ENCODE measurements at places on chromosomes 6 and 20.

GRCh38 chr20:2921506-2921905 lies 48.2 kb downstream of the PTPRA start:
- no peak for DNase-seq

DNA sequence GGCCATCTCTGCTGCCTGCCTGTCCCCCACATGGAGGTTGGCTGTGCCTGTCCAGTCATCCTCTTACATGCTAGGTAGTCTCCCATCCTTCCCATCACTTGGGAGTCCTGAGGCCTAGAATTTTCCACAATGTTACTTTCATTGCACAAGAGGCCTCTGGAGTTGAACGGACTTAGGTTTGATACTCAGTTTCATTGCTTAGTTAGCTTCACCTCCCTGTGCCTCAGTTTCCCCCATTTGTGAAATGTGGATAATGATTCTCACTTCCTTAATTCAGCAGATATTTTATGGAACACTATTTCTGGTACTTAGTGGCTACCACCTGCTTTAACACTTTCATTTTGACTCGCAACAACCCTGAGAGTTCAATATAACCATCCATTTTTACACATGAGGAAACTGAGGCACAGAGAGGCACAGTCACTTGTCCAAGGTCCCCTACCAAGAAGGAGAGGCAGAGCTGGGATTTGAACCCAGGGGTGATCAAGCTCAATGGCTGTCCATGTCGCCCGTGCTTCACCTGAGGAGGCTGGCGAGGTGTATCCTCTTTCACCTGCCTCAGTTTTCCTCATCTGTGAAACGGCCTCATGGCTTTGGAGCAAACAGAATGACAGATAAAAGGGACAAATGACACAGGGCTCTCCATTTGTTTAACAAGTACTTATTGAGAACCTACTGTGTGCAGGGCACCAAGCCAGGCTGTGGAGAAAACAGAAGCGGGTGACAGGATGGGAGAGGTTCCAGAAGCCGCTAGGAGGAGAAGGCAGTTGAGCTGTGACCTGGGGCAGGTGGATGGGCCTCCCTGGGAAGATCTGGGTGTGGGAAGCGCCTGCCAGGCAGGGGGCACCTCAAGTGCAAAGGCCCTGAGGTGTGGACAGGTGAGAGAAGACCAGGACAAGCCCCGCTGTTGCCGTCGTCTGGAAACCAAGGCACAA lies 154.3 kb upstream of the PTPN1 start:
- DNase-seq: no peak

GRCh38 chr6:36533321-36533720 lies 14.0 kb downstream of the STK38 start:
- DNase-seq: no peak

DNA sequence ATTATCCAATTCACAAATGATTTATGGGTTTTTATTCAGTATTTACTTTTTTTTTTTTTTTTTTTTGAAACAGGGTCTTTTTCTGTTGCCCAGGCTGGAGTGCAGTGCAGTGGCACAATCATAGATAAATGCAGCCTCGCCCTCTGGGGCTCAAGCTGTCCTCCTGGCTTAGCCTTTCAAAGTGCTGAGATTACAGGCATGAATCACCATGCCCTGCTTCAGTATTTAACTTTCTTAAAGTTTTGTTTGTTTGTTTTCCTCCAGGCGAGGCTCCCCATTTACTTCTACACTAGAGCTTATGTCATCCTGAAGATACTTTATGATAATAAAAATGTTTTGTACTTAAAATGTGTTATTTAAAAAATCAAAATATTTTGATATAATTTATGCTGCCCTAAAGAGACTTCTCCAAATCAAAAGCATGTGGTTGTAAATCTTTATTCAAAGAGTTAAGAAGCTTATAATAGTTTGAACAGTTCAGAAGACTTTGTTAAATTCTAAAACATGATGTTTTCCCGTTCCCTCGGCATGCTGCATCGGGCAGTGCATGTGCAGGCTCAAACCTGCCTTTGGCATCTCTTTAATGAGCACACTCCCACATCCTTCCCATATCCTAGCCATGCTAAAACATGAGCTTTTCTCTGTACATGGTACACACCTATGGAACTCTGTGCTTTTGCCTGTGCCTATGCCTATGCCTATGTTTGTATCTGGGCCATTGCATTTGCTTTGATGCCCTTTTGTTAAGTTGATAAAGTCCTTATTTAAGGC lies 11.0 kb downstream of the SMPDL3A start:
- DNase-seq: no peak

GRCh38 chr6:139325686-139326085 lies 33.9 kb upstream of the TXLNB start:
- no peak for DNase-seq

GRCh38 chr6:15106958-15107643 lies 138.8 kb upstream of the JARID2 start:
- DNase-seq: peak; percentile 30

DNA sequence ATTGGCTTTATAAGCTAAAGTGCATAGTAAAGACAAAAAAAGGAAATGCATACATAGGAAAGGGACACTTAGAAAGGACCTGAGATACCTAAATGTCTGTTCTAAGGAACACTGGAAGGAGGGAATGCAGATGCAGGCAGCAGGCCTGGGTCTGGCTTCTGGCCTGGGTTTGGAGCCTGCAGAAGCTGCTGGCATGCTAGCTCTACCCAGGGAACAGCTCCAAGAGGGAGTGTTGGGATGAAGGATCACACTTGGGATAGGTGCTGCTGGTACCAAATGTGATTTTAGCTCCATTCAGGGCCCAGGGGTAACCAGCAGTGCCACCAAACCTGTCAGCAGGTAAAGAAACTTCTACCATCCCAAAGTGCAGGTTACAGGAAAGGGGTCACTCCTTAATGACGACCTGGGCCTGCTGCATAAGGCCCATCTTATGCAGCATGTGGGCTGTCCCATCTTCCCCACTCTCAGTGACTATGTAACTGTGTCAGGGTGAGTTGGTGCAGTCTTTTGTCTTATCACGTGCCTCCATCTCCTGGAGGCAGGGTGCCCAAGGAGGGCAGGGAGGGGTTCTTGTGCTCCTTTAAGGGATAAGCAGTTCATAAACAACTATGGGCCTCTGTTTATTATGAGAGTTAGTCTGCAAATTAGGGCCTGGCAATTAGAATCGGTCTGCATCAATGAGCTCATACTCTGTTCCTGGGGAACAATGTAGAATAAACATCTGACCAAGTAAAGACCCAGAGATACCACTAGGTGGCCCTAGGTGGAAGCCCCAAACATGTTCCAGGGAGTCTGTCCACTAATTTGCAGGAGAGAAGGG lies 26.9 kb downstream of the DDX27 start:
- peak; percentile 53 for DNase-seq

- DNase-seq: no peak
These were observed 10.6 kb downstream of the PRIM2 start for GRCh38 chr6:57328074-57328473.

- no peak for DNase-seq
These were observed 32.1 kb downstream of the TXNDC5 start for GRCh38 chr6:7878401-7878964.

GRCh38 chr6:131825946-131826345 lies 18.1 kb downstream of the ENPP1 start:
- DNase-seq: no peak

DNA sequence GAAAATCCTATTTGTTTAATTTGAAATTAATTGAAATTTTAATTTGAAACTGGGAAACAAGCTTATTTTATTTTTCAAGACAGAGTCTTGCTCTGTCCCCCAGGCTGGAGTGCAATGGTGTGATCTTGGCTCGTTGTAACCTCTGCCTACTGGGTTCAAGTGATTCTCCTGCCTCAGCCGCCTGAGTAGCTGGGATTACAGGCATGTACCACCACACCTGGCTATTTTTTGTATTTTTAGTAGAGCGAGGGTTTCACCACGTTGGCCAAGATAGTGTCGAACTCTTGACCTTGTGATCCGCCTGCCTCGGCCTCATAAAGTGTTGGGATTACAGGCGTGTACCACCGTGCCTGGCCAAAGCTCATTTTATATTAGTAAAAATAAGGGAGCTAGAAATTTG lies 4.2 kb downstream of the SRSF3 start:
- DNase-seq: no peak

DNA sequence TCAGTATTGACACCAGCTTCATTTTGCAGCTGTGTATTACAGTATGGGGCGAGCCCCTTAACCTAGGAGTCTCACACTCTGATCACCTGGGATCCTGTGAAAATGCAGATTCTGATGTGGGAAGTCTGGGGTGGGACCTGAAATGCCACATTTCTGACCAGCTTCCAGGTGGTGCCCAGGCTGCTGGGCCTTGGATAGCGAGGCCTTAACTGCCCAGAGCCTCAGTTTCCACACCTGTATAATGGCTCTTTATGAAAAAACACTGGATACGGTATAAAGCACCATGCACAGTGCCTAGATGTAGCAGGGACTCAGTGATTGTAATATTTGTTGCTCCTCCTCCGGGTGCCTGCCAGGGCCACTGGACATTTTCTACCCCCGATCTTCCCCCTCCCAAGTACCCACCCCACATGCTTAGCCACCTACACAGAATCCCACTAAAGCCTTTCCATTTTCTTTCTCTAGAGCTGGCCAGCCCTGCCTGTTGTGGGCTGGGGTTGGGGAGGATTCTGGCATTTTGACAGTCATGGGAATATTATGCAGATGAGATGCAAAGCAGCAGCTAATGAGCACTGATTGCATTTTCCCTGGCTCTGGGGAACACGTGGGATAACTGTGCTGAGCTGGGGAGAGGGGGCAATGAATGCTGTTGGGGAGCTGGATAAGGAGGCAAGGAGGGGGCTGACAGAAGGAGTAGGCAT lies 44.8 kb downstream of the SPDEF start:
- no peak for DNase-seq

GRCh38 chr6:132122871-132123270 lies 171.7 kb upstream of the CCN2 start:
- DNase-seq: no peak

DNA sequence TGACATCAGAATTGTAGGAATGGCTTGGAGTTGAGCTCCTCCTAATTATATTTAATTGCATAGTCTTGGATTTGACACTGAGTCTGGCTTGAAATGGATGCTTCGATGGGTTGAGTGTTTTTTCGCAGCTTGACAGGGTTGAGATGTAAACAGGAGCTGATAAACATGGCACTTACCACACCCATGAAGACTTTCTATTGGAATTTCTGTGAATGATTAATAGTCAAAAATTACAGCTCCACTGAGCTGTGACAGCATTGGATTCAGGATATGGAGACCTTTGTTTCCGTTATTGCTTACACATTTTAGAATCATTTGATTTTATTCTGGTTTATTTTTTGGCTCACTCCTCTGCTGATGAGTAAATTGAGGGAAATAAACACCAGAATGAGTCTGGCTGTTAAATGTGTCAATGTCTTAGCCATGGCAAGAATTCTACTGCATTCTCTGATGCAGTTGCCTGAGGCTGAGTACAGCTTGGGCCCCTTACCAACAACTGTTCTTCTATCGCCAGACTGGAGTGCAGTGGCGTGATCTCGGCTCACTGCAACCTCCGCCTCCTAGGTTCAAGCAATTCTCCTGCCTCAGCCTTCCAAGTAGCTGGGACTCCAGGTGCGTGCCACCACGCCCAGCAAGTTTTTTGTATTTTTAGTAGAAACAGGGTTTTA lies 128.1 kb upstream of the DOK5 start:
- no peak for DNase-seq

DNA sequence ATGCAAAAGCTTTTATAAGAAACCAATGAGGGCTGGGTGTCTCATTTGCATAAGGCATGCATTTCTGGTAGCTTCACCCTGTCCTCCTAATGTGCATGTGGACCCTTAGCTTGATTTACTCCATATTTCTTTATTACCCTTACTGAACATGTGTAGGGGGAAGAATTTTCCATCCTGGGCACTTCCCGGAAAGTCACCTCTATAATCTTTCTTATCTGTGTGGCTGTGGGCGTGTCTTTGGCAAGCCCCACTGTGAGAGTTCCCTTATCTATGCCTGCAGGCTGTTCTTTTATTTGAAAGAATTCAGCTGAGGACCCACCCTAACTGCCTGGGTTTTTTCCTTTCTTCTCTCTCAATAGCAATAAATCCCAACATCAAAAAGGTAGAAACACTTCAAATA lies 627.8 kb downstream of the DOK5 start:
- DNase-seq: no peak

DNA sequence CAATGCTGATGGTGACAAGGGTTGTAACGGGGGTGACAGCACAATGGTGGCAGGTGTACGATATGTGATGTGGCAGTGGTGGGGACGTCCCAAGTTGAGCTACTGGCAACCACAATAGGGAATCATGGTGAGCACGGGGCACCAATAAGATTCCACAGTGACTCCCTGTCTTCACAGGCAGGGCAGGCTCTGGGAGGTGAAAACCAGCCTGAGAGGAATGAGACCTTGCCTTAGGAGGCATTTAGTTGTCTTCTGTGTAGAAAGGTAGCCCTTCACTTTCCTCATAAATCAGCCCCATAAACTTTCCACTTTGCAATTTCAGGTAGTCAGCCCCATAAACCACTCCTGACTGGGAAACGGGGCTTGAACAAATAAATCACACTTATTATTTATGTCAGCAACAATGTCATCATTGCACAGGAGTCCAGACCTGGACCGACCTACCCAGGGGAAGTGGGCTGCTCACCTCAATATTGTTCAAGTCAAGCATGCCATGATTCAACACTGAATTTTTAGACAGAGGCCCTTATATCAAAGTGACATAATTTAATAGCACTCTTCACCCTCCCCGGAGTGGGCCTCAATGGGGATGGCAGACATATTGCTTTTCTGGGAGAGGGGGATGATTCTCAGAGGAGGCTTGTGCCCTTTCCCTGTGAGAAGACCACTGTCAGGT lies 150.8 kb downstream of the CDC5L start:
- no peak for DNase-seq

DNA sequence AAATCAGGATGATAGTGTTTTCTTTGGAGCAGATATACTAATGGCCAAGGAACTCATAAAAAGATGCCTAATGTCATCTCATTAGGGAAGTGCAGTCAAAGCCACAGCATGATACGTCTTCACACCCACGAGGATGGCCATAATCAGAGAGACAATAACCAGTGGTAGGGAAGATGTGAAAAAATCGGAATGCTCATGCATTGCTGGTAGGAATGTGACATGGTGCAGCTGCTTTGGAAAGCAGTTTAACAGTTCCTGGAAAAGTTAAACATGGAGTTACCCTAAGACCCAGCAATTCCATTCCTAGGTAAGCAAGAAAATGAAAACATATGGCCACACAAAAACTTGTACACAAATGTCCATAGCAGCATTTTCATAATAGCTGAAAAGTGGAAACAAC lies 29.9 kb downstream of the BCAS1 start:
- no peak for DNase-seq

- peak; percentile 80 for DNase-seq
These were observed 18.5 kb downstream of the SNRPB start for GRCh38 chr20:2451939-2452732.

- no peak for DNase-seq
These were observed 51.4 kb upstream of the GMDS start for GRCh38 chr6:2296781-2297180.

DNA sequence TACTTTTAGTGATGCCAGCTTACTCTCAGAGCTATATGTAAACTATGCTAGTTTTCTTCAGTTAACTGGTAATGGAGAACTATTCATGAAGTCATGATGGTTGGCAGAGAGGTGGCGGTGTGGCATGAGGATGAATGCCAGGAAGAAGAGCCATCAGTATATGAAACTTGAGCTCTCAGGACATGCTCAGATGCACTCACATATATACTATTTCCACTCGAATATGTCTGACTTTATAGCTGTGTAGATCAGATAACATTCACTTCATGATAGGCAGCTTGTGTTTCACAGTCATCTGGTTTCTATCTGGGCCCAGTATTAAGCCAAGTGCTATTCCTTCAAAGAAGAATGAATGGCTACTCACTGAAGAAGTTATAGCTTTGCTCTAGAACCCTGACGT lies 46.2 kb upstream of the CEP85L start:
- DNase-seq: peak; percentile 87
